ENCODE measurements at places on chromosomes 12 and 14. TPM values are rescaled to one million over a fixed set of nuclear protein-coding genes. Genes with fewer than 3 reads are reported as not detected.

The GALNT8 gene
- polyA plus RNA-seq, result not detected

The MYH6 gene
- not detected for polyA plus RNA-seq

The ZC2HC1C gene
- polyA plus RNA-seq, result 0.88 TPM

The LRFN5 gene
- polyA plus RNA-seq, result 0.14 TPM
